ENCODE measurements at places on chromosomes 11 and 22. TPM values are rescaled to one million over a fixed set of nuclear protein-coding genes. Genes with fewer than 3 reads are reported as not detected.

Gene PLEKHB1
- total RNA-seq: under 0.01 TPM

Gene RASL10A
- total RNA-seq: not detected

Gene ARHGAP8
- not detected for total RNA-seq

Gene CBY1
- 11.7 TPM for total RNA-seq

Gene P2RX6
- under 0.01 TPM for total RNA-seq

Gene MCM5
- 87.2 TPM for total RNA-seq

Gene SULT4A1
- total RNA-seq: not detected

Gene RFPL3
- not detected for total RNA-seq

Gene ST14
- total RNA-seq: under 0.01 TPM

Gene C22orf42
- not detected for total RNA-seq

Gene CCDC81
- 0.39 TPM for total RNA-seq

Gene FAU
- total RNA-seq: 193 TPM

Gene MOV10L1
- total RNA-seq: 0.37 TPM

Gene ACTN3
- under 0.01 TPM for total RNA-seq

Gene LPXN
- 38.5 TPM for total RNA-seq

Gene MN1
- 4.1 TPM for total RNA-seq

Gene KRTAP5-10
- not detected for total RNA-seq

Gene TMEM41B
- total RNA-seq: 37.1 TPM

Gene OMP
- 0.37 TPM for total RNA-seq

Gene CARD10
- 32.1 TPM for total RNA-seq

Gene PAMR1
- 383 TPM for total RNA-seq

Gene CASP5
- total RNA-seq: not detected

Gene YPEL4
- 0.73 TPM for total RNA-seq

Gene SEPTIN3
- not detected for total RNA-seq

Gene LRRN4CL
- 38.2 TPM for total RNA-seq

Gene ART1
- not detected for total RNA-seq

Gene CBLIF
- total RNA-seq: not detected

Gene SLC6A5
- total RNA-seq: not detected

Gene TBX1
- not detected for total RNA-seq

Gene LRRC4C
- total RNA-seq: not detected

Gene TMPRSS6
- not detected for total RNA-seq

Gene POU2F3
- total RNA-seq: 0.20 TPM

Gene SAA4
- total RNA-seq: not detected

Gene NRXN2
- total RNA-seq: 9.2 TPM

Gene CDC42EP2
- total RNA-seq: 49.6 TPM

Gene CREB3L1
- 14.5 TPM for total RNA-seq

Gene GRAP2
- total RNA-seq: not detected

Gene MUC5AC
- not detected for total RNA-seq

Gene CALCA
- not detected for total RNA-seq

Gene ANO5
- not detected for total RNA-seq

Gene MAJIN
- total RNA-seq: not detected

Gene ELMOD1
- total RNA-seq: under 0.01 TPM

Gene FGF19
- not detected for total RNA-seq

Gene MS4A15
- total RNA-seq: not detected

Gene OR52N4
- total RNA-seq: not detected

Gene KCTD14
- total RNA-seq: 1.5 TPM

Gene TUBGCP6
- total RNA-seq: 28.5 TPM

Gene SNX19
- total RNA-seq: 84.5 TPM

Gene CENPM
- 26.5 TPM for total RNA-seq
